Fibroblast of skin of right biceps (primary cell): ENCODE measurements at places on chromosomes 5 and 9.

DNA sequence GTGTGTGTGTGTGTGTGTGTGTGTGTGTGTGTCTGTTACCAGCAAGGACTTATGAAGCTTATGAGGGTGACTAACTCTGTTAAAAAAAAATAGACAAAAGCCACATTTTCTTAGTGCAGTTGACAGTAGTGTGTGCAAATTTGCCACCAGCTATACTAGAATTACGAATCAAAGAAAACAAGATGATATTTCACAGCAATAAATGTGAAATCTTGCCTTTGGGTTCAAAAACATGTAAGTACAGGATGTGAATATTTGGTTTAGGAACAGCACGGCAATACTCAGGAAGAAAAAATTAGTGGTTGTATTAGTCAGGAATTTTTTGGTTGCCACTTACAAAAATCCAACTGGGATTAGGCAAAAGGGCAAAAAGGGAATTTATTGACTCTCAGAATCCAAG lies 117.4 kb downstream of the NPR3 start:
- DNase-seq = peak; percentile 34

DNA sequence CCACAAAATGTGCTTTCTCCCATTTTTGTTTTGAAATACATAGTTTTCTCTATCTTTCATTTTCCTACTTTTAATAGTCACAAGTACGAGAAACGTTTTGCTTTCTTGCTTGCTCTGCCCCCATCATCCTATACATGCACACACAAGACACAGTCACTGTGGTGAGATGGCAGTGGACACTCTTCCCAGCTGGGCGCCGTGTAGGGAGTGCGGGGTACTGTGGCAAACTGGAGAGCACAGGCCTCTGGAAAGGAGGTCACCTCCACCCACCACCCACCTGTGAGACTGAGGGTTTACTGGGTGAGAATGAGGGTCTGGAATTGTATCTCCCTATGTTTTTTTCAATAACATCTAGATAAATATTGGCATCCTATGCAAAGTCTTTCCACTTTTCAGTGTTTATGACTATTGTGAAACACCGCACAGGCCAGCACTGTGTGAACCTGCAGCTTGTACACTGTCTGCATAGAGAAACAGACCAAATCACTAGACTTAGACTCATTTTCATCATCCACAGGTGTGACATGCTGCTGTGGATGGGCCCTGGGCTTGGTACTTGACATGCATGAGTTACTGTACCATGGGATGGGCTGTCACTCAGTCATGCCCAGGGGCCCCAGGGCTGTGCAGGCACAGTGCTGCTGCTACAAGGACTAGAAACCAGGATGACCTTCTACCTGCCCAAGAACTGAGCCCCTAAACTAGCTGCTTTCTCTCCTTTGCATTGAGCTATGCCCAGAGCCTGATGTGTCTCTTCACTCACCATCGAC lies 118.1 kb upstream of the LMX1B start:
- DNase-seq = no peak

- no peak for DNase-seq
These were observed 248.3 kb downstream of the FSTL4 start for GRCh38 chr5:133363807-133364587.

GRCh38 chr5:147369742-147370374 lies 135.0 kb downstream of the STK32A start:
- no peak for DNase-seq

DNA sequence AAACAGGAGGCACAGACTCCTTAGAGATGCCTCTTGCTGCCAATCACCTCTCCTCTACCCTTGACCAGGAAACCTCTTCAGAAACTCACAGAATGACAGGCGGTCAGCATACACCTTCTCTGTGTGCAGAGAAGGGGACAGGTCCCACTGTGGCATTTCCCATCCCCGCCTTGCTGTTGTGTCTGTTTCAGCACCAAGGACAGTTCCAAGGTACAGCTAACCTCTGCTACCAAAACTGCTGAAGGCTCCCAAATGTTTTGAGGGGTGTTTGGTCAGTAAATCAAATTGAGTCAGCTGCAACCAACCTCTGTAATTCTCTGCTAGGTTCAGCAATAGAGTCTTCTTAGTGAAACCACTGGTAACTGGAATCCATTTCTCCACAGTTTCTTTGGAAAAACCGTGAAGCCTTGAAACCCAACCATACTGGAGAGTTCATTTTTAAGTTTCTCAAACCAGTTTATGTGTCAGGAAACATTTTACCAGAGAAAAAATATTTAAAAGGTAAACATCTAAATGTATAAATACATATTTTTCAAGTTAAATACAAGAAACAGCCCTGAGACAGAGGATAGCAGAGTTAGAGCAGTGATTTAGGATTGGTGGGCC lies 122.0 kb downstream of the DRD1 start:
- peak; percentile 37 for DNase-seq

DNA sequence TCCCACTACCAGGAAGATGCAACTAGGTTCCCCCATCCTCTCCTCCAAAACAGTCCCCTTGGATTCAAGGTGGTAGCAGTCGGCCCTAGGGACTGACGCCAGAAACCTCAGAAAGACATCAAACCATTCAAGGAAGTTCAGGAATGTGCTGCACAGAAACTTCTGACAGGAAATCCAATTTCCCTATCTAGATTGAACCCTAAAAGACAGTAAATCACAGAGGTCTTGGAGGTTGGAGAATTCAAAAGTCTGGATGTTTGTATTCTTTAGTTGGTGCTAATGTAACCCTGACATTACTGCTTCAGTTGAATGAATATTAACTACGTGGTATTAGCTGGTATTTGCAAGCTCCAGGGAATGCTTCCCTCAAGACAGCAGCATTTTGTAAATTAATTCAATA lies 125.3 kb downstream of the SYK start:
- peak; percentile 62 for DNase-seq

DNA sequence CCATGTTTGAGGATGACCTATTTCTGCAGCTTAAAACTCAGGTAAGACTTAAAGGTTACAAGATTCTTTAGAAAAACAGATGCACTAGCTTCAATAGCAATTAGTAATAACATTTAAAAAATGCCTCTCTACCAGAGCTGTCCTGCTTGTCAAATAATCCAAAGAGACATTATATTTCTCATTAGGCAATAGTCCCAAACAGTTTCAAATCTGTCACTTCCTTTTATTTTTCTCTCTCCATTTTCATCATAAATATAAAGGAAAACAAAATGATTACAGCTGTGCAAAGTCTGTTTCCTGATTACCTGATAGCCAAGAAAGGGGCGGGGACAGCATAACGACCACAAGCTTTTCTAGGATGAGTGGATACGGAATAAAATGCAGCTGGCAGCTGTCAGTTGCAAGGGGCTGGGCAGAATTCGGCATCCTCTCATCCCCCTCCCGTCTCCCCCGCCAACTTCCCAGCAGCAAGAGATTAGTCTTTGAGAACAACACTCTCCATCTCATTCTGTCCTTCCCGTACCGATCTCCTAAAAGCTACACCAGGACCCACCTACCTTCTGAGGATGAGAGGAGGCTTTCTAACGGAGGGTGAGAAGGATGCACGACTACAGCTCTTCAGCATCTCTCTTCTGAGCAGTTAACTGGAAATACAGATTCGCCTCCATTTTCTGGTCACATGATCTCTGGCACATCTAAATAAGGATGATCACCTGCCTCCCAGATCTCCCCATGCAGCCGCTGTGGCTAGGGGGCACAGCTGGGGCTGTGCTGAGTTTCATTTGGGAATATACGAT lies 72.5 kb upstream of the PCA3 start:
- DNase-seq = no peak

- no peak for DNase-seq
These were observed 252.1 kb downstream of the CRB2 start for GRCh38 chr9:123608104-123608503.

DNA sequence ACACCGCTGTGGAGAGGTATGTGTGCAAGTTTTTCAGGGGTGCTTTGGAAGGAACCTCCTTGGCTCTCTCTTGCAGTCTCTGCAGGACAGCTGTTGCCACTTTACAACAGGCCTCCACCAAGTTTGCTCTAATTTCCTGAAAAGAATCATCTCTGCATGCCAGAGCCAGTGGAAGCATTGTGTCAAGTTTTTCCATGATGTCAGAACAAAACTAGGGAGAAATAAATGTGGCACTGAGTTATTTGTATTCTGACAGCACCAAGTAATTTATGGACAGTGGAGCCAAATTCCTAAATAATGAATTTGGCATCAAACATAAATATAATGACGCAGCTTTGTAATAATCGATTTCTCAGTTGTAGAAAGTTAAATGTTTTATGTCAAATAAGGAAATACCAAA lies 146.9 kb downstream of the KIAA0825 start:
- peak; percentile 71 for DNase-seq

DNA sequence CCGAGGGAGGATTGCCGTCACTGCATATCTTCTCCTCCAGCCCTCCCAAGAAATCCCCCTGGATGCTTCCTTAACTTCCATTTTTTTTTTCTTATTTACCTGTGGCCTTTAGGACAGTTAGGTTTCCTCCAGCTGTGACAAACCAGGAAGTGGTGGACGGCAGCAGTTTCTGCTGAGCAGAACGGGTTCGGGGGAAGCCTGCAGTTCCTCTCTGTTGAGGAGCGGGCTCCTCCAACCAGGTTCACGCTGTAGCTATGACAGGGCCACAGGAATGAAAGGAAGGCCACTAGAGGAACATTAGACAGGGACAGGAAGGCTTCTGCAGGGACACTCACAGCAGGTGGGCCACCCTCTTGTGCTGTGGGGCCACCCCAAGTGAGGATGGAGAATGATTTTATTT lies 76.7 kb upstream of the SYK start:
- no peak for DNase-seq

- DNase-seq = peak; percentile 76
These were observed 185.2 kb upstream of the TRIM32 start for GRCh38 chr9:116501871-116502270.
